ENCODE measurements at places on chromosomes 3 and 15. TPM values are rescaled to one million over a fixed set of nuclear protein-coding genes. Genes with fewer than 3 reads are reported as not detected.

GRCh38 chr3:59535791-59536221 is 486.0 kb upstream of the CFAP20DC start:
- no peak for DNase-seq

- no peak for DNase-seq
Observed at GRCh38 chr15:89436560-89437311, 59.6 kb downstream of the RHCG start.

- DNase-seq, result no peak
Observed at GRCh38 chr3:30871720-30872119, 22.7 kb downstream of the GADL1 start.

DNA sequence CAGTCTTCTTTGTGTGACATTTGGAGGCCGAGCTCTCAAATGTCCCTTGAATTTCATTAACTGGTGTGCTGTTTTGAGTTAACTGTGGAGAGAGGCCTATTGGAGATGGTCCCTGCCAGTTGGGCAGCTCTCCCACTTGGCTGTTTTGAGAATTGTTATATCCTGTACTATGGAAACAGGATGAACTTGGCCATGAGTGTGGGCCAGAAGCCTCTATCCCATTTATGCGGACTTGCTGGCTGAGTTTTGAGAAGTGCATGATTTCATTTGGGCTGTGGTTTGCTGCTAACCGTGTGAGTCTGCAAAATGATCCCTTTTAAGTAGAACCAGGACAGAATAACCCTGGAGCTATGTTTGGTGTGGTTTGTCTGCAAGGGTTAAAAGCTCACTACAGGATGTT is 366.0 kb downstream of the PTPRG start:
- DNase-seq, result no peak

- DNase-seq, result no peak
Observed at GRCh38 chr15:90062023-90062442, 40.2 kb downstream of the IDH2 start.

GRCh38 chr15:65028338-65028737 is 1.1 kb downstream of the MTFMT start:
- DNase-seq, result no peak

DNA sequence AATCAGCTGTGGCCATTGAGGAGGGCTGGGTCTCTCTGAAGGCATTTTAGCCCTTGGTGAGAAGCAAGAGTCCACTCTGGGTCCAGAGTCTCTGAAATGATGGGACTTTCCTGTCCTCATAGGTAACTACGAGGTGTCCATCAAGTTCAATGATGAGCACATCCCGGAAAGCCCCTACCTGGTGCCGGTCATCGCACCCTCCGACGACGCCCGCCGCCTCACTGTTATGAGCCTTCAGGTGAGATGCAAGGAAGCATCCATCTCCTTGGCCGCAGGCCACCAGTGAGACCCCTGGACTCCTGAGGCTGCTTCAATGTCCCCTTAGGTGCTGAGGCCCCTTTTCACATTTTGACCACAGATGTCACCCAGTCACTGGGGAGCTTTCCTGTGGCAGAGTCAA is 54.9 kb downstream of the DNASE1L3 start:
- no peak for DNase-seq

The CASR gene
- total RNA-seq, result 2.3 TPM

The HEMK1 gene
- total RNA-seq, result 17.6 TPM

All from Calu3 (cell line).